ENCODE measurements at places on chromosomes 5 and 9. TPM values are rescaled to one million over a fixed set of nuclear protein-coding genes. Genes with fewer than 3 reads are reported as not detected.

FBP1 gene
- total RNA-seq = not detected

SPATA31A3 gene
- total RNA-seq = not detected

GNA14 gene
- total RNA-seq = not detected

MARCOL gene
- total RNA-seq = not detected

IFNA13 gene
- total RNA-seq = not detected

PPP3R2 gene
- not detected for total RNA-seq

BRIX1 gene
- total RNA-seq = 56.0 TPM

LRRC70 gene
- 0.25 TPM for total RNA-seq

PAEP gene
- total RNA-seq = 0.14 TPM

SLIT3 gene
- total RNA-seq = 13.1 TPM
